Heart left ventricle (tissue), 16 donors: ENCODE measurements at places on chromosomes 7 and 10. TPM values are rescaled to one million over a fixed set of nuclear protein-coding genes. Genes with fewer than 3 reads are reported as not detected.

GRCh38 chr7:4661871-4662270 lies 20.2 kb upstream of the FOXK1 start:
- DNase-seq, result no peak
- H3K27me3 ChIP-seq, result no peaks in the 10 kb centered on the region
- H3K4me3 ChIP-seq, result no peak overlapping the region
- H3K36me3 ChIP-seq, result no peaks in the 10 kb centered on the region
- no peaks in the 10 kb centered on the region for H3K4me1 ChIP-seq
- no peak overlapping the region for H3K27ac ChIP-seq

GRCh38 chr7:82677493-82677892 lies 233.9 kb upstream of the CACNA2D1 start:
- H3K36me3 ChIP-seq, result no peaks in the 10 kb centered on the region
- H3K27me3 ChIP-seq, result no peaks in the 10 kb centered on the region
- no peaks in the 10 kb centered on the region for H3K4me1 ChIP-seq
- peak; percentile 32 for DNase-seq
- no peak overlapping the region for H3K27ac ChIP-seq

GRCh38 chr7:57256637-57257375 lies 124.6 kb upstream of the ZNF479 start:
- no peaks in the 10 kb centered on the region for H3K4me1 ChIP-seq
- H3K27me3 ChIP-seq, result no peaks in the 10 kb centered on the region
- H3K4me3 ChIP-seq, result no peak overlapping the region
- no peaks in the 10 kb centered on the region for H3K36me3 ChIP-seq

- H3K4me3 ChIP-seq, result no peak overlapping the region
- H3K27me3 ChIP-seq, result no peaks in the 10 kb centered on the region
- no peak for DNase-seq
- no peaks in the 10 kb centered on the region for H3K36me3 ChIP-seq
Observed at GRCh38 chr10:78570633-78571235, 498.0 kb upstream of the ZMIZ1 start.

DNA sequence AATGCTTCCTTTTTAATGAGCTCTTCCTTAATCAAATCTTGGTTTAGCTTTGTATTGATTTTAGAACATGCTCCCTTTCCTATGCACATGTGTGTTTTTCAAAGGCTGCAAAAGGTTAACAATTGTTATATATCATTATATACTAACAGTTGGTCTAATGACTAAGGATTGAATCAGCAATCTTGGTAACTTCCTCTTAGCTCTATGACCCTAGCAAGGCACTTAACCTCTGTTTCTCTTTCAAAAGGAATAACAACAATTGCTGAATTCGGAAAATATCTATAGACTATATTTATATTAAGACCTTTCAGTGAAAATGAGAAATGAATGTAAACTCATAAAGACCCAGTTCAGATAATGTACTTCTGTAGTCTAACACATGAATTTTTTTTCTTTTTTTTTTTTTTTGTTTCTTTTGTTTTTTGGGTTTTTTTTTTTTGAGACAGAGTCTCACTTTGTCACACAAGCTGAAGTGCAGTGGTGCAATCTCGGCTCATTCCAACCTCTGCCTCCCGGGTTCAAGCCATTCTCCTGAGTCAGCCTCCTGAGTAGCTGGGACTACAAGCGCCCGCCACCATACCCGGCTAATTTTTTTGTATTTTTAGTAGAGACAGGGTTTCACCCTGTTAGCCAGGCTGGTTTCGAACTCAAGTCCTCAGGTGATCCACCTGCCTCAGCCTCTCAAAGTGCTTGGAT lies 48.8 kb downstream of the HOXA1 start:
- H3K36me3 ChIP-seq, result no peaks in the 10 kb centered on the region
- DNase-seq, result no peak
- no peaks in the 10 kb centered on the region for H3K4me1 ChIP-seq
- no peak overlapping the region for H3K4me3 ChIP-seq

GRCh38 chr7:92586841-92587240 lies 3.3 kb downstream of the FAM133B start:
- H3K4me1 ChIP-seq, result peaks cover 52% of the 10 kb centered on the region
- H3K27me3 ChIP-seq, result no peaks in the 10 kb centered on the region
- DNase-seq, result no peak
- H3K4me3 ChIP-seq, result no peak overlapping the region
- H3K36me3 ChIP-seq, result no peaks in the 10 kb centered on the region

GRCh38 chr7:78959477-78959876 lies 494.0 kb downstream of the MAGI2 start:
- H3K27me3 ChIP-seq, result no peaks in the 10 kb centered on the region
- H3K27ac ChIP-seq, result no peak overlapping the region
- DNase-seq, result no peak
- no peaks in the 10 kb centered on the region for H3K36me3 ChIP-seq

DNA sequence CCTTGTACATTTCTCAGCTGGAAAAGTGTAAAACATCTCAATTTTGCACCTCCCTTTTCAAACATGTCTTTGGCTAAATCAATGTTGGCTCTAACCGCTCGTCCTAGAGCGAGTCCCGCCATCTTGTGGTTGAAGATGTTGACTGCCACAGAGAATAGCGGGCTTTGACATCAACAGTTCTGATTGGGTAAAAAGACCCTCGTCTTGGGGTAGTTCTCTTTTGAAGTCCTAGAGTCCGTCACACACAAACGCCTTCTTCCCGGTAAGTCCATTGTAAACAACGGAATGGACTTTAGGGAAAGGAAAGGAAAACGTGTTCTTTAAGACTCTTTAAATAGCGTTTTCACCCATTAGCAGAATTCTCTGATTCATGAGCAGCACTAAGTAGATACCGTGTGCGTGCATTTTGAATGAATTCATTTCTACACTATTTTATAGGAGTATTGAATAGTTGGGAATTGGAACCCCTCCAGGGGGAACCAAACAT lies 452 bp upstream of the RPP30 start:
- H3K27me3 ChIP-seq, result no peaks in the 10 kb centered on the region
- H3K36me3 ChIP-seq, result no peaks in the 10 kb centered on the region
- H3K4me3 ChIP-seq, result peak overlapping the region; percentile 75
- no peak for DNase-seq
- no peak overlapping the region for H3K27ac ChIP-seq
- peaks cover 16% of the 10 kb centered on the region for H3K4me1 ChIP-seq

GRCh38 chr10:34731213-34731612 lies 83.9 kb downstream of the PARD3 start:
- peaks cover 6% of the 10 kb centered on the region for H3K4me1 ChIP-seq
- no peaks in the 10 kb centered on the region for H3K27me3 ChIP-seq
- H3K36me3 ChIP-seq, result no peaks in the 10 kb centered on the region
- H3K4me3 ChIP-seq, result no peak overlapping the region
- H3K27ac ChIP-seq, result no peak overlapping the region

GRCh38 chr10:22389856-22390589 lies 44.7 kb downstream of the SPAG6 start:
- H3K4me3 ChIP-seq, result no peak overlapping the region
- no peak overlapping the region for H3K27ac ChIP-seq
- H3K36me3 ChIP-seq, result no peaks in the 10 kb centered on the region
- H3K4me1 ChIP-seq, result no peaks in the 10 kb centered on the region
- no peak for DNase-seq
- H3K27me3 ChIP-seq, result no peaks in the 10 kb centered on the region

DNA sequence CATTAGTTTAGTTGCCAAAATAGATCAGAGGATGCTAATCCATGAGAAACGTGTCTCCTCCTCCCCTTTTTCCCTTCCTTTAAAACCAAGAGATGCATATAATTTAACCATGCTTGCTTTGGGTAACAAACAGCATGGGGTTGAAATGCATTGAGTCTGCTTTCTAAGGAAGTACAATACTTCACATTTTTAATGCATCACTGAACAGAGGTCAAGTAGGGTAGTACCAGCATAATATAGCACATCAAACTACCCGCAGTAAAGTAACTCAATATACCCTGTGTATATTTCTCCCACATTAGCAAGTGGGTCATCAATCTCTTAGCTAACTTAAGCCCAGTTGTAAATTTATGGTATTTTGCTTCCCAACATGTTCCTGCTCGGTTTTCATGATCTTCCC lies 239.3 kb upstream of the SEMA3C start:
- no peak overlapping the region for H3K27ac ChIP-seq
- peaks cover 2% of the 10 kb centered on the region for H3K4me1 ChIP-seq

- H3K27me3 ChIP-seq, result no peaks in the 10 kb centered on the region
- H3K4me3 ChIP-seq, result no peak overlapping the region
- H3K36me3 ChIP-seq, result peaks cover 96% of the 10 kb centered on the region
- peaks cover 23% of the 10 kb centered on the region for H3K4me1 ChIP-seq
Observed at GRCh38 chr7:137882261-137882668, 35.5 kb upstream of the DGKI start.

GRCh38 chr7:54187886-54188685 lies 354.1 kb upstream of the VSTM2A start:
- no peak overlapping the region for H3K4me3 ChIP-seq
- no peaks in the 10 kb centered on the region for H3K27me3 ChIP-seq
- H3K4me1 ChIP-seq, result no peaks in the 10 kb centered on the region

DNA sequence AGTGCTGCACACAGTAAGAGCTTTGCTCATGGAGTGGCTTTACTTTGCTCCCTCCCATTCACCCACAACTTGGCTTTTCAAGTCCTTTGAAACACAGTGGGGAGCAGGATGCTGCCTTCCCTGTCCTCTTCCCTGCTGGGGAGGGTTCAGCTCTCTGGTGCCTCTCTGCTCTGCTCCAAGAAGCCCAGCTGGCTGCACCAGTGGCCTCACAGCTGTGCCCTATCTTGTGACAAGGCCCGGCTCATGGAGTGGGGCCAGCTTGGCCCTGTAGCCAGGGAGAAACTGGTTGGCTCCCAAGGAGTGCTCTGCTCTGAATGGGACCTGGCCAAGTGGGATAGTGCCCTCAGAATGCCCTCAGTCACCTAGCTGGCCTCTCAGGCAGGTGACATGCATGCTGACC lies 212.3 kb upstream of the ZMIZ1 start:
- peak; percentile 90 for DNase-seq
- no peak overlapping the region for H3K4me3 ChIP-seq
- no peaks in the 10 kb centered on the region for H3K36me3 ChIP-seq
- peaks cover 10% of the 10 kb centered on the region for H3K4me1 ChIP-seq

DNA sequence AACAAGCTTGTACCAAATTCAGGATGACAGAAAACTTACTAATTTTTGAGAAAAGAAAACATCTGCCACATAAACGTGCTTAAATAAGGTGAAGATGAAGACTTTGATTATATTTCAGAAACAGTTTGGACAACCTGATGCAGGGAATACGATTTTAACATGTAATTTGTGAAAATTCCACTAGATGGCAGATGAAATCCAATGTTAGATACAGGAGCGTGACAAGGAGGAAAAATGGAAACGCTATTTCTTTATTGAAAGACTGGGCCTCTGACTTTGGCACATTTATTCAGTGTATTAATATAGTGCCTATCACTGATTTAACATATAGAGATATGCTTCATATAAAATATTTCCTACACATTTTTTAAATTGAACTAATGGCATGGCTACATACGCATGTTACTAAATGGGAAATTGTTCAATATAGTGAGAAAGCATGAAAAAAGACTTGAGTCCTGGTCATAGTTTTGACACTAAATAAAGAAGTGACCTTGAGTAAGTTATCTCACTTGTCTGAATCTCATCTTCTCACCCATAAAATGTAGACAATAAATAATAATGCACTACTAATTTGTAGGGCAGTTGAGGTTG lies 60.7 kb downstream of the CD36 start:
- no peaks in the 10 kb centered on the region for H3K36me3 ChIP-seq
- DNase-seq, result no peak
- no peaks in the 10 kb centered on the region for H3K27me3 ChIP-seq
- H3K4me3 ChIP-seq, result no peak overlapping the region

- no peaks in the 10 kb centered on the region for H3K4me1 ChIP-seq
- H3K27ac ChIP-seq, result no peak overlapping the region
- H3K4me3 ChIP-seq, result no peak overlapping the region
- H3K27me3 ChIP-seq, result no peaks in the 10 kb centered on the region
- no peaks in the 10 kb centered on the region for H3K36me3 ChIP-seq
- DNase-seq, result no peak
Observed at GRCh38 chr7:29623973-29624372, 60.3 kb downstream of the PRR15 start.

GRCh38 chr7:50718311-50718710 lies 64.4 kb downstream of the GRB10 start:
- peaks cover 74% of the 10 kb centered on the region for H3K4me1 ChIP-seq
- no peak overlapping the region for H3K27ac ChIP-seq
- no peak overlapping the region for H3K4me3 ChIP-seq
- no peak for DNase-seq

DNA sequence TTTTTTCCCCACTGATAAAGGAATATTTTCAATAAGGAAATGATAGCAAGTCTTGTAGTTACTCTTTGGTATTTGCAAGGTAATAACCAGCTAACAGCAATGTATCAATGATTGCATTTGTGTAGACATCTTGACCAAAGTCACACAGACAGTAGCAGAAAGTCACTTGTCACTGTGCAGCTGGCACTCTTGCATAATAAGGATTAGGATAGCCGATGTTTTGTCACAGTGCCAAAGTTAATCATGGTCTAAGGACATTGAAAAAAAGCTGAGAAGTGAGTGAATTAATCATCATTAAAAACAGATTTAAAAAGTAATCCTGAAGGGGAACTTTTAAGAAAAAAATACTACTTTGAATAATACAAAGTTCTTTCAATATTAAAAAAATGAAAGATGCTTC lies 834.3 kb upstream of the C7orf33 start:
- no peak overlapping the region for H3K4me3 ChIP-seq
- DNase-seq, result no peak
- H3K27ac ChIP-seq, result no peak overlapping the region
- no peaks in the 10 kb centered on the region for H3K36me3 ChIP-seq
- no peaks in the 10 kb centered on the region for H3K27me3 ChIP-seq

DNA sequence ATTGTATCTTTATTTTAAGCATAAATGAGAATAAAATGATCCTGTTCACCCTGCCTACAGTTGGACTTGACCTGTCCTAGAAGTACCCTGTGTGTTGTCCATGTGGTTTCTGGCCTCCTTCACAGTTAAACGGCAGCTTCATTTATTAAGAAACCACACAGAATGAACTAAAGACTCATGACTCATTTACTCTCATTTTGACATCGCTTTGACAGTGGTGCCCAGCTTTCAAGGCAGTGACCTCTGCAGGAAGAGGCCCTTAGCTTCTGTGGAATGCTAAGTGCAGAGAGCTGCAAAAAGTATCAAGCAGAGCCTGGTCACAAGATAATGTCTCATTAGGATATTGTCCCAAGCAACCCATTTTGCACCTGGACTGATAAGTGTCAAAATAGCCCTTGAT lies 93.4 kb downstream of the AVL9 start:
- H3K4me1 ChIP-seq, result peaks cover 31% of the 10 kb centered on the region
- H3K36me3 ChIP-seq, result peaks cover 23% of the 10 kb centered on the region
- no peak for DNase-seq
- H3K27me3 ChIP-seq, result no peaks in the 10 kb centered on the region

The PPP1R17 gene
- total RNA-seq, result not detected

The RET gene
- total RNA-seq, result 0.28 TPM

The CDH23 gene
- 6.0 TPM for total RNA-seq

The PKD2L1 gene
- total RNA-seq, result not detected

The GNAI1 gene
- total RNA-seq, result 26.1 TPM
